ENCODE measurements at places on chromosomes 1 and 21. TPM values are rescaled to one million over a fixed set of nuclear protein-coding genes. Genes with fewer than 3 reads are reported as not detected.

FCGR3A gene
- total RNA-seq = 11.7 TPM

TRIM33 gene
- 112 TPM for total RNA-seq

MIXL1 gene
- total RNA-seq = not detected

GRCh38 chr1:91526496-91526895 lies 25.8 kb downstream of the CDC7 start:
- no peaks in the 10 kb centered on the region for H3K27me3 ChIP-seq
- H3K36me3 ChIP-seq = no peaks in the 10 kb centered on the region
- H3K27ac ChIP-seq = no peak overlapping the region
- H3K4me1 ChIP-seq = no peaks in the 10 kb centered on the region
- no peak overlapping the region for H3K4me3 ChIP-seq

DNA sequence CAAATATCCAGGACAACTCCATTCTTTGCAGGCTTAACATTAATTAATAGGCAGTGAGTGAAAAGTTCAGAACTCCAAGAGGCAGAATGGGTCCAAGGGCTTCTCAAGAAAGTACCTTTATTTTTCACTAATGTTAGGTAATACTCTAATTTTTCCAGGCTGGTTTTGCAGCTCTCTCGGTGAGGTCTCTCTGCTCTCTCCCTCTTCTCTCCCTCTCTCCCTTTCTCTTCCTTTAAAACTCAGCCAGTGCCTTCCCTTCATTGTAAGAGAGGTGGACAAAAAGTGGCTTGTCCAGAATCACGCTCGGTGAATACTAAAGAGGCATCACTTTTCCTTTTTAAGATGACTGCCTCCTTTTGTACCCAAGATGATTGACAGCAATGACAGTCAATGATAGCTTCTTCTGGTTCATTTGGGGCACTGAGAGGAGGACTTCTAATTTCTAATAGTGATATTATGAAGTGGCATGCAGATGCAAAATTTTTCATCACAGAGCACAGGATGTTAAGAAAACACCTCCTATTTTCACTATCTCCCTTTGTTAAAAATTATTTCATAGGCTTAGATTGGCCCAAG lies 1.3 kb upstream of the CHI3L1 start:
- no peaks in the 10 kb centered on the region for H3K27me3 ChIP-seq
- H3K4me3 ChIP-seq = no peak overlapping the region
- DNase-seq = no peak
- no peaks in the 10 kb centered on the region for H3K36me3 ChIP-seq
- H3K4me1 ChIP-seq = peaks cover 22% of the 10 kb centered on the region

DNA sequence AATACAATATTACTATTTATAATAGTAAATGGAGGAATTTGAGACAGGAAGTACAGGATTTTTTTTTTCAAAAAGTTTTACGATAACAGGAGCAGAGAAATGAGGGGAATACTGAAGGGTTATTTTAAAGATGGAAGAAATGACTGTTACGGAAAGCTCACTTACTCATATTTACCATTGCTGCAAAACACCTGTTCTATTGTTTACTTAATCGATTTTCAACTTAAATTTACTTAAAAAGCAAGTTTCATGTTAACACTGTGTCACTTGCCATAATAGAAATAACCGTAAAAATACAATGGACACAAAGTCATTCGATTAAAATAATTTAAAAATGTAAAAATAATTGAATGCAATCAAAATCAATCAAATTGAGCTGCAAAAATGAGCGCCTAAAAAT lies 3.4 kb upstream of the EXO1 start:
- no peak overlapping the region for H3K27ac ChIP-seq
- no peaks in the 10 kb centered on the region for H3K27me3 ChIP-seq
- peaks cover 9% of the 10 kb centered on the region for H3K4me1 ChIP-seq
- no peak for DNase-seq
- H3K4me3 ChIP-seq = no peak overlapping the region
- no peaks in the 10 kb centered on the region for H3K36me3 ChIP-seq

DNA sequence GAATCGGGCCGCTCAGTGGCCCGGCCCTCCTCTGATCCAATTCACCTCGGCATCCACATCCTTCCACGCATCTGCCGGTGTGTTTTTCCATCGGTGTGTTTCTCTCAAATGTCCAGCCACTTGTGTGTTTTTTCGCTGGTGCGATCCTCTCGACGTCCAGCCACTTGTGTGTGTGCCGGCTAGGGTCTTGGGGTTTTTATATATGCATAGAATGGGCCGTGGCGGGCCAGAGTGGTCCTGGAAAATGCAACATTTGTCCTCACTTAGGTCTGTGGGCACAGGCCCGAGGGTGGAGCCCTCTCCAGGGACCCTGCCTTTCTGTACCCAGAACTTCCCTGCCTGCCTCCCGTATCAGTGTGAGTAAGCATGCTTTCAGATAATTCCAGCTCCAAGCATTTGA lies 1106.4 kb downstream of the AMY1C start:
- H3K4me3 ChIP-seq = no peak overlapping the region
- no peaks in the 10 kb centered on the region for H3K27me3 ChIP-seq
- H3K4me1 ChIP-seq = no peaks in the 10 kb centered on the region

DNA sequence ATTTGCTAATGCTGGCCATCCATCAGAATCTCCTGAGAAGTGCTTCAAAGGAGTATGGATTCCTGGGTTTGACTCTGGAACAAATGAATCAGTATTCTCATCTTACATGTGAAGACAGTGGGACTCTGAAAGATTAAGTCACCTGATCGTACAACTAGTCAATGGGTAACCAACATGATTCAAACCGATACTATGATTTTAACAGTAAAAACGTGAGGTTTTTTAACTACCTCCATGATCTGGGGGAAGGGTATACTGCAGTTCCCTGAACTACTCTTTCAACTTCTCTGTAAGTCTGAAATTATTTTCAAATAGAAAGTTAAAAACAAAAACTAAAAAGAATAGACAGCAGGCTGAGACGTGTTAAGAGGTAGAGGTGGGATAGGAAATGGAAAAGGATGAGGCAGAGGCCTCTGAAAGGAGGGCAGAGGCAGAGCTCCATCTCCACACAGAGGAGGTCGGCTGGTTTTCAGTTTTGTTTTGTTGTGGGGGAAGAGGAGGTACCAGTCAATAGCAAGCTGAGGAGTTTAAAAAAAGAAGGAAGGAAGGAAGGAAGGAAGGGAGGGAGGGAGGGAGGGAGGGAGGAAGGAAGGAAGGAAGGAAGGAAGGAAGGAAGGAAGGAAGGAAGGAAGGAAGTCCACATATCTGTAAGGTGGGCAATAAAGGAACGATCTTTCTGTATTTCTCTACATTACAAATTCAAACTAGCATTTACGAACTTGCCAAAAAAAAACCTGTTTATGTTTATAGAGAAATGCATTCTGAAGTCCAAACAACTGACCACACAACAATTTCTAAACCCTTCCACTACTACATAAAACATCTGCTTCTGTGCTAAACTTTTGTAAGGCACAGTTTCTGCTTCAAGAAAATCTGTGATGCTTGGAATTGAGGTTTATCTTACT lies 213.1 kb downstream of the RERE start:
- no peak overlapping the region for H3K4me3 ChIP-seq
- no peaks in the 10 kb centered on the region for H3K36me3 ChIP-seq
- no peaks in the 10 kb centered on the region for H3K27me3 ChIP-seq
- no peak for DNase-seq

- peak within 1 kb of the TSS; percentile 71 for H3K27ac ChIP-seq
- no peaks in the 10 kb centered on the region for H3K36me3 ChIP-seq
- DNase-seq = peak; percentile 83
- H3K4me1 ChIP-seq = peaks cover 61% of the 10 kb centered on the region
- H3K4me3 ChIP-seq = peak within 1 kb of the TSS; percentile 54
Observed at GRCh38 chr1:151006327-151007052, at the start of gene MINDY1. TSS of gene MINDY1 (minus strand) at chr1:151006902. CDS start at chr1:151002617, 4,285 bp downstream.

GRCh38 chr1:147077936-147078605 lies 94.2 kb downstream of the PRKAB2 start:
- no peaks in the 10 kb centered on the region for H3K36me3 ChIP-seq
- H3K27ac ChIP-seq = no peak overlapping the region
- H3K4me1 ChIP-seq = no peaks in the 10 kb centered on the region
- peaks cover 33% of the 10 kb centered on the region for H3K27me3 ChIP-seq
- DNase-seq = no peak
- no peak overlapping the region for H3K4me3 ChIP-seq

DNA sequence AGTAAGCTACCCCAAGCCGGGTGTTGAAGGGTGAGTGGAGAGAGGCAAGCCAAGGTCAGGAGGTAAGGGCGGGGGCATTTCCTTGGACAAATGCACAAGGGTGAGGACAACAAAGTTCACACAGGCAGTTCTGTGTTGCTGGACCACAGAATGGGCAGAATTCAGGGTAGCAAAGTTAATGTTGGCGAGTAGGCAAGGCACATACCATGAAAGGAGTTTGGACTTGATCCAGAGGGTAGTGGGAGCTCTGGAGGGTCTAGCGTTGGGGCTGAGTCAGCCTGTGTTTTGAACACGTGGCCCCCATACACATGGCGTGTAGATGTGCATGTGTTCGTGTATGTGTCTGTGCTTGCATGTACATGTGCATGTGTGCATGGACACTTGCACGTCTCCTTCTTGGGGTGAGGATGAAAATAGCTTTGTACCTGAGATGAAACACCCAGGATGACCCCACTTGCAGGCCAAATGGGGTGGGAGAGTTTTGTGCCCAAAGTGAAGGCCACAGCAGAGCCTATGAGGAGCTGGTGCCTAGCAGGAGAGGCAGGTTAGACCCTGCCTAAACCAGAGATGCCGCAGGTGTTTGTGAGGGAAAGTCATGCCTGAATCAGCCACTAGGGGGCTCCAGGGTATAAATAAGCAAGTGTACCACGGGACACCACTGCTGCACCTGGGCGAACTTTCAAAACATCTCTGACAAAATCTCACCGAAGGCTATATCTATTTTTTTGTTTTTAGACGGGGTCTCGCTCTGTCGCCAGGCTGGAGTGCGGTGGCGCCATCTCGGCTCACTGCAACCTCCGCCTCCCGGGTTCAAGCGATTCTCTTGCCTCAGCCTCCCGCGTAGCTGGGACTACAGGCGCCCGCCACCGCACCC lies 21.8 kb downstream of the SLC27A3 start:
- H3K4me3 ChIP-seq = no peak overlapping the region
- H3K4me1 ChIP-seq = no peaks in the 10 kb centered on the region
- no peak overlapping the region for H3K27ac ChIP-seq
- no peaks in the 10 kb centered on the region for H3K36me3 ChIP-seq
- peak; percentile 89 for DNase-seq
- H3K27me3 ChIP-seq = no peaks in the 10 kb centered on the region

DNA sequence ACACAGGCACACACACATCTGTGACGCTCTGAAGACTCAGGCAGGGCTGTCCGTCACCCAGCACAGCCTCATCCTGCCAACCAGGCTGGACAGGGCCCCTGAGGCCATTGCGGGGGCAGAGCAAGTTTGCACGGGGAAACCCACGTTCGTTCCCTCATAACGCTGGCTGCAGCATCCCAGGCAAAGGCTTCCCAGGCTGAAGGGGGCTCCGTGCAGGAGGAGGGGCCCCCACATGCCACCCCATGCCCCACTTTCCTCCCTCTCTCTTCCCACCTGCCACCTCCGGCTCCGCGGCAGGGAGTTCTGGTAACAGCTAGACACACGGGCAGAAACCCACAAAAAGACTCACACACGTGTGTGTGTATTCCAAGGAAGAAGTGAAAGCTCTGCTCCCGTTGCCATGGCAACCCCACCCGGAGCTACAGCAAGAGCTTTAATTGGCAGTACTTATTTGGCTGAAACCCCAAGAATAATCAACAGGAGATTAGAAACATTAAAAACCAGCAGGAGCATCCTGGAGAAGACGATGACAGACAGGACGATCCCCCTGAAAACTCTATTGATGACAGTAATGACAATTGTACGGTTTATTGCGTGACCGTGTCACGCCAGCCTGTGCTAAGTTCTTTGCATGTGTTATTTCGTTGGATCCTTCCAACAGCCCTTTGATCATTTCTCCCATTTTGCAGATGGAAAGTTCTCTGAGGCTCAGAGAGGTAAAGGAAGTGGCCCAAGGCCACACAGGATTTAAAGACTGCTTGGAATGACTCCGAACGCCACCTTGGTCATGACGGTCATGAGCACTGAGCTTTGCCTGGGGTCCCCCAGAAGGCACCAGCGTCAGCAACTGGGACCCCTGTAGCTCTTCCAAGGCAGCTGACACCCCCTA lies 247.1 kb downstream of the NPHP4 start:
- H3K36me3 ChIP-seq = no peaks in the 10 kb centered on the region
- H3K4me3 ChIP-seq = no peak overlapping the region
- no peaks in the 10 kb centered on the region for H3K4me1 ChIP-seq
- H3K27me3 ChIP-seq = no peaks in the 10 kb centered on the region

- no peaks in the 10 kb centered on the region for H3K4me1 ChIP-seq
- peaks cover 4% of the 10 kb centered on the region for H3K27me3 ChIP-seq
- no peaks in the 10 kb centered on the region for H3K36me3 ChIP-seq
- no peak for DNase-seq
Observed at GRCh38 chr1:11855430-11855829, 3.3 kb downstream of the NPPB start.

- H3K27me3 ChIP-seq = no peaks in the 10 kb centered on the region
- no peaks in the 10 kb centered on the region for H3K36me3 ChIP-seq
- DNase-seq = no peak
- H3K27ac ChIP-seq = no peak overlapping the region
Observed at GRCh38 chr1:162908780-162909179, 47.8 kb upstream of the CCDC190 start.

DNA sequence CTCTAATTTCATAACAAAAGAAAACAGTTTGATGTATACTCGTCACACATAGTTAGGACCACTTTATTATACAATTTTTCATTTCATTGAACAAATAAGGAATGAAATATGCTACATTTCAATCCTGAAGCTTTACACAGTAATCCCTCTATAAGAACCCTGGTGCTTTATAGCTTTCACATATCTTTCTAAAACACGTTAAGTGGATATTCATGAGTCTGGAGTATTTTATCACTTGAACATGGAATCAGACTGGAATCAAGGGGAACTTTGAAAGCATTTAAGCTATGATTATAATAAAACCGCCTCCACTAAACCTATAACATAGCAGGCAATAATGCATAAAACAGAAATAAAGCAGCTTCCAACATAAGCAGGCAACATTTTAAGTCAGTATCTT lies 476.6 kb downstream of the COL11A1 start:
- H3K4me3 ChIP-seq = no peak overlapping the region
- no peaks in the 10 kb centered on the region for H3K27me3 ChIP-seq
- H3K36me3 ChIP-seq = no peaks in the 10 kb centered on the region
- no peaks in the 10 kb centered on the region for H3K4me1 ChIP-seq
- no peak overlapping the region for H3K27ac ChIP-seq

LORICRIN gene
- not detected for total RNA-seq

FABP3 gene
- not detected for total RNA-seq

TOMM20 gene
- total RNA-seq = 204 TPM

DNA sequence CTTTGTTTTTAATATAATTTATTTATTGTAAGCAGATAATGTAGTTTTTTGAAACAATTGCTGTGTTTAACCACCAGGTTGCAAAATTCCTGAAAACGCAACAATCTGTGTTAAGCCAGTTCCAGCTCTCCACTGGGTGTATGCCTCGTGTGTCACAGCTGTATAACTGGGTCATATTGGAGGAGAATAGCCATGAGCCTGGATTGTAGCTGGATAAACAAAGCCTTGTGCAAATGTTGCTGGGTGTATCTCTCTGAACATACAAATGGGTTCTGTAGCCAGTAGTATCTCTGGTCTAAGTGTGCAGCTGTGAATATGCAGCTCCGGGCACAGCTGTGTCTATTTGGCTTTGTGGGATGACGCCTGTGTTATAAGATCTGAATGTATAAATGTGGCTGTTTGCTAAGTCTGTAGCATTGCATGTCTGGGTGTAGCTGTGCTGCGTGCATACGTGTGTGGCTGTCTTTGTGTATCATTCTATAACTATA lies 2.8 kb downstream of the TCEA3 start:
- peak overlapping the region; percentile 25 for H3K27ac ChIP-seq
- no peak for DNase-seq
- no peaks in the 10 kb centered on the region for H3K36me3 ChIP-seq
- no peaks in the 10 kb centered on the region for H3K27me3 ChIP-seq
- no peak overlapping the region for H3K4me3 ChIP-seq

GRCh38 chr1:151970128-151970527 lies 23.5 kb downstream of the S100A10 start:
- DNase-seq = no peak
- H3K36me3 ChIP-seq = no peaks in the 10 kb centered on the region
- no peaks in the 10 kb centered on the region for H3K4me1 ChIP-seq
- no peak overlapping the region for H3K27ac ChIP-seq

Data from thyroid gland (tissue), 4 donors.